Upper lobe of left lung (tissue), 6 donors: ENCODE measurements at places on chromosomes 6 and 20.

GRCh38 chr6:125835221-125835744, 44.5 kb downstream of the NCOA7 start:
- DNase-seq: peak; percentile 59

GRCh38 chr6:44699851-44700250, 312.3 kb downstream of the CDC5L start:
- no peak for DNase-seq

GRCh38 chr20:39716796-39717341, 754.7 kb downstream of the DHX35 start:
- no peak for DNase-seq

GRCh38 chr20:17809362-17810061, 109.7 kb downstream of the BANF2 start:
- peak; percentile 36 for DNase-seq

GRCh38 chr6:10151144-10151915, 263.5 kb downstream of the TFAP2A start:
- DNase-seq: no peak

DNA sequence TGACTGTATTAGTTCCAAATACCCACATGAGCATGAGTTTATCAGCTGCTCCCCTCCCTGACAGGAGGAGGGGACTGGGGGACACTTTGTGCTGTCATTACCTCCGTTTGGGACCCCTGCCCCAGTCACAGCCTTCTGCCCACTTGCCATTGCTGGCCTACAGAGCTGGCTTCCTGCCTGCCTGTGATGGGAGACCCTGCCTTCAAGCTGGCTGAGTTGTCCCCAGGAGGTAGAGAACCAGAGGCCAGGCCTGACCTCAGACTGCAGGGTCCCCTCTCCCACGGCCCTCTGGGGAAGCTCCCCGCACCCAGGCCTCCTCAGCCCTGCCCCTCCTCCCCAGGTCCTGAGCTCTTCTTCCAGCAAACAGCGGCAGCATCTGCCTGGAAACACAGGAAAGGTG, 105.5 kb downstream of the JPH2 start:
- DNase-seq: no peak

DNA sequence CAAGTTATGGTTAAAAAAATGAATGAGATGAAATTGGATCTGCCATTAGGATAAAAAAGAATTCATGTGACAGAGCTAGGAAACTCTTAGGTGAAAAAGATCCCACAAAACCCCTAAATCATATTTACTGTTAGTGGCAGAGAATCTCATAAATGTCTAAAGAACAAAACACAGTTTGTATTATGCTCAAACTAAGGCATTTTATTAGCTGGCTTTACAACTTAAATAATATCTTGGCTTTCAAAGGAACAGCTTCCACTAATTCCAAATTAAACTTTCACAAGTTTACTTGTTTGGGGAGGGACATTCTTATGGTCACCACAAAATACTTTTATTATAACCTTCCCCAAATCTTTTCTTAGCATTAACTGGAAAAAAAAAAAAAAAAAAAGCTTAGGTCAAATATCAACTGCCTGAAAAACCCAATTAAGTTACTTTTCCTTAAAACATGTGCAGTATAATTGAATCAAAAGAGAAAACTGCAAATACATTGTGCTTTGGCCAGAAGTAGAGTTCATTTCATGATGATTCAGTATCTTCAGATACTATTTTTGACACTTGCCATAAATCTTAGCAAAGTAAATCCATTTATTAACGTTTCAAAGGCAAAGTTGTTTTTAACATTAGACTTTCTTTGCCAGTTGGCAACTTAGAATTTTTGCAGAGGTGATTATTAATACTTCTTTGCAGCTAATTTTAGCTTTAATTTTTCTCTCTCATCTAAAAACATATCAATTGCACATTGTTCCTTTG, 14.7 kb upstream of the ALDH8A1 start:
- DNase-seq: no peak

GRCh38 chr20:42740226-42740870, 449.4 kb downstream of the PTPRT start:
- DNase-seq: no peak

DNA sequence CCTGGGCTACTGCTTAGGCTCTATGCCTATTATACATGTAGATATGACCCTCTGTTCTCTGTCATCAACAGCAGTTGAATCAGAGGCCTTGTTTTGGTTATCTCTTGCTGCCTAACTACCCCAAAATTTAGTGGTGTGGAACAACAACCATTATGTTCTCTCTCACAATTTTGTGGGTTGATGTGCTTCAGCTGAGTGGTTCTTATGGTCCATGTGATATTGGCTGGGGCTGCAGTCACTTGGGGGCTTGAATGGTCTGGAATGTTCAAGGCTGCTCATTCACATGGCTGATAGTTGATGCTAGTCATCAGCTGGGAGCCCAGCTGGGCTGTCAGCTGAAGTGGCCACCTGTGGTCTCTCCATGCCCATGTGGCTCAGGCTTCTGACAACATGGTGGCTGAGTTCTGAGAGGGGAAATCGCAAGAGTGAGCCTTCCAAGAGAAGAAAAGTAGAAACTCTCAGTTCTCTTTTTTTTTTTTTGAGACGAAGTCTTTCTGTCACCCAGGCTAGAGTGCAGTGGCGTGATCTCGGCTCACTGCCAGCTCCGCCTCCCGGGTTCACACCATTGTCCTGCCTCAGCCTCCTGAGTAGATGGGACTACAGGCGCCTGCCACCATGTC, 47.8 kb downstream of the SHLD1 start:
- no peak for DNase-seq

DNA sequence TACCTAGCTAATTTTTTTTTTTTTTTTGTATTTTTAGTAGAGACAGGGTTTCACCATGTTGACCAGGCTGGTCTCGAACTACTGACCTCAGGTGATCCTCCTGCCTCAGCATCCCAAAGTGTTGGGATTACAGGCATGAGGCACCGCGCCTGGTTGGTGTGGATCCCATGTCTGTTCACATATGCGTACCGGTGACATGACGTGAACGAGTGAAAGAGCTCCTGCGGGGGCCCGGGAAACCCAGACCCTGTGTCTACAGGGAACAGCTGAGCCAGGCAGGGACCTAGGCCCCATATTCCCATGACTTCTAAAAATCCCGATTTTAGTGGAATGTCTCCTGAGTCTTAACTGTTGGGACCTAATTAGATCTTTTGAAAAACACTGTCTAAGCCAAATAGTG, 33.1 kb downstream of the VSTM2L start:
- DNase-seq: no peak

DNA sequence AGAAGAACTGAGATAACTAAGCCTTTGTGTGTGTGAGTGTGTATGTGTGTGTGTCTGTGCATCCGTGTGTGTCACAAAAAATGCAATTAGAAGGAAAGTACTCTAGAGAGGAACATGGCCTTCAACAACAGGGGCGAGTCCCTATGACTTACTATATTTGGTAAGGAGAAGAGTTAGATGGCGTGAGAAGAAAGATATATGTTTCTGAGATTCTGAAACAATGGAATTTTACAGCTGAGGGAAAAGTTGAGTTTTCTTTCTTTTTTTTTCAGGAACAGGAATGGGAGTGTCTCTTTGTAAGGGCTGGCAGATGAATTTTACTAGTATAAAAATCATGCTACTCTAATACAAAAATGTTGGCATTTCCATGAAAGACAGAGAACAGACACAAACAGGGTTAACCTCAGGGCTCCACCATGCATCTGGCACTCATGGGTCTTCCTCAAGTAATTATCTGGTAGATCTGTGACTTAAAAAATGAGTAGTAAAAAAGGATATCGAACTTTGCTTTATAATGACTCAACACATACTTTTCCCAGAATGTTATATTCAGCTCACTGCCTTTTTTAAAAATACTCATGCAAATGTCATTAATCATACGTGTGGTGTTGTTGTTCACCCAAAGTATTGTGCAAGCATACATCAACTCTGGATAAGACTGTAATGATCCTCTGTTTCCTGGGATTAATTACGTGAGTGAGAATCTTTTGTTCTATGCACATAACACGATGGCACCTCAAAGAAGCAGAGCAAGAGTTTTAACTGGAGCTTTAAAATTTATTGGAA, 12.8 kb upstream of the SASH1 start:
- no peak for DNase-seq

GRCh38 chr6:138499303-138500018, at the start of gene NHSL1:
TSS of gene NHSL1 (minus strand) at chr6:138499494. CDS start at chr6:138499290, 204 bp downstream.
- no peak for DNase-seq

DNA sequence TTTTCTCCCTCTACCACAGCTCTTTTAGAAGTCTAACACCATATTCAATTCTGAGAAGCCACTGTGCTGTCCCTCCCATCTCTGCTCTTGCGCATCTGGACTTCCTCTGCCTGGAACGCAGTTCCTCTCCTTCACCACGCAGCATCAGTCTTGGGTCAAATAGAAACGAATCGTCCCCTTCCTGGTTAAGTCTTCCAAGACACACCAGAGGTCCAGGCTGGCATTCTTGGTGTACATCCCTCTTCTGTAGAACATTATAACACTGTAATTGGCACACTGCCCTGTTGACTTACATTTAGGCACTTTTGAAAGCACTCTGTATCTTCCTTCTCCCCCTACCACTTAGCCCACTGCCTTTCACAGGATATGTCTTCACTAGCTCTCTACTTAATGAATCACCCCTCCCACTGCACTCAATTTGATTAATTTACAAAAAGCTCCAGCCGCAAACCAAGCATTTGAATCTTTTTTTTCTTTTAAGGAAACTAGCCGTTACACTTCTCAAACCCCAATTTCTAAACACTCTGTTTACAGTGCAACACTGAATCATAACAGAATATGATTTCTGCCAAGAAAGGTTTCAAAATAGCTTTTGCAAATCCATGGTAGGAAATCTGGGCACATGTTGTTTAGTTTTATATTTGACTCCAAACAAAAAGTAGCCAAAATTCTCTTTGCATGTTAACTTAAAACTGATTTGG, 140.8 kb upstream of the CARMIL1 start:
- DNase-seq: peak; percentile 74

DNA sequence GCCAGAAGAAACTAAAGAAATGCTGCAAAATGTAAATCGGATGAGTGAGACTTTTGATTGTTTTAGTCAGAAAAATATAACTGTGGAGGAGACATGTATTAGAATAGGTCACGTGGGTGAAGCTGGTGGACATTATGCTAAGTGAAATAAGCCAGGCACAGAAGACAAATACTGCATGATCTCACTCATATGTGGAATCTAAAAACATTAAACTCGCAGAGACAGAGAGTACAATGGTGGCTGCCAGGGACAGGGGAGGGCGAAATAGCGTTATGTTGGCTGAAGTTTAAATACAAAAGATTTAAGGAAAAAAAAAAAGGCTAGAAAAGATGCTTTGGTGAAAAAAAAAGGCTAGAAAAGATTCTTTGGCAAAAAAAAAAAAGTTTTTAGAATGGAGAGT, 63.5 kb upstream of the HDDC2 start:
- no peak for DNase-seq

DNA sequence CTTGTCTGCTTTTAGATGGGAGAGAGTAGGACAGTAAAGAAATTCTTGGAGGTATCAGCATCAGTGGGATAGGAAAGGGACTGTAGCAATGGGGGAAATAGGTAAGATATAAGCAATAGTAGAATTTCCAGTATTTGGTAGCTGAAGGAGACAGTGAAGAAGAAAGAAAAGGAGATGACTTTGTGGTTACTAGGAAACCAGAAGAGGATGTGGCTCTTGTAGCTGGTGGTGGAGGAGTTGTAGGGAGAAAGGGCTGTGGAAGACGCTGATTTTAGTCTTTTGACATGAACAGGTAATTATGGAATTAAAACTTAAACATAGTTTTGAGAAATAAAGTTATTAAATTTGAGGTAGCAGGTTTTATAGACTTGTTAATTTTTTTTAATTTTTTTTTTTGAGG, 26.1 kb downstream of the SH3BGRL2 start:
- DNase-seq: no peak

- DNase-seq: peak; percentile 49
These were observed 31.5 kb downstream of the THBS2 start for GRCh38 chr6:169222126-169222525.

- no peak for DNase-seq
These were observed 7.8 kb downstream of the PREX1 start for GRCh38 chr20:48819821-48820648.

DNA sequence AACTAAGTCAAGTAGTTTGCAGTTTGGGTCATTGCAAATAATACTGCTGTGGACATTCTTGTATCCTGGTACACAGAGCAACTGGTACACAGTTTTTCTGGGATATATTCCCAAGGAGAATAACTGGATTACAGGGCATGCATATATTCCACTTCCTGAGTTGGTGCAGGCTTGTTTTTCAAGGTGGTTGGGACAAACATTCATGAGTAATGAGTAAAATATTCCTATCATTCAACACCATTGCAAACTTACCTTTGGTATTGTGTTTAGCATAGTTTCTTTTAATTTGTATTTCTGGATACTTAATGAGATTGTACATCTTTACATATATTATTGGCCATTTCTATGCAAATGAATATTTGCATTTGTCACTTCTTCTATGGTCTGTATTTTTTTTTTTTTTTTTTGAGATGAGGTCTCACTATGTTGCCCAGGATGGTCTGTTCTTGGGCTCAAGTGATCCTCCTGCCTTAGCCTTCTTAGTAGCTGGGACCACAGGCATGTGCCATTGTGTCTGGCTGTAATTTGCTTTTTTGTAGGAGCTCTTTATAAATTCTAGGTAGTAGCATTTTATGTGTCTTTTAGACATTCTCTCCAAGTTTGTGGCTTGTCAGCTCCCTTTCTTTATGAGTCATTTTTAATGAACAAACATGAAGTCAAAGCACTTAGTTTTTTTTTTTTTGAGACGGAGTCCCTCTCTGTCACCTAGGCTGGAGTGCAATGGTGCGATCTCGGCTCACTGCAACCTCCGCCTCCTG, 158.7 kb downstream of the SOX4 start:
- no peak for DNase-seq

DNA sequence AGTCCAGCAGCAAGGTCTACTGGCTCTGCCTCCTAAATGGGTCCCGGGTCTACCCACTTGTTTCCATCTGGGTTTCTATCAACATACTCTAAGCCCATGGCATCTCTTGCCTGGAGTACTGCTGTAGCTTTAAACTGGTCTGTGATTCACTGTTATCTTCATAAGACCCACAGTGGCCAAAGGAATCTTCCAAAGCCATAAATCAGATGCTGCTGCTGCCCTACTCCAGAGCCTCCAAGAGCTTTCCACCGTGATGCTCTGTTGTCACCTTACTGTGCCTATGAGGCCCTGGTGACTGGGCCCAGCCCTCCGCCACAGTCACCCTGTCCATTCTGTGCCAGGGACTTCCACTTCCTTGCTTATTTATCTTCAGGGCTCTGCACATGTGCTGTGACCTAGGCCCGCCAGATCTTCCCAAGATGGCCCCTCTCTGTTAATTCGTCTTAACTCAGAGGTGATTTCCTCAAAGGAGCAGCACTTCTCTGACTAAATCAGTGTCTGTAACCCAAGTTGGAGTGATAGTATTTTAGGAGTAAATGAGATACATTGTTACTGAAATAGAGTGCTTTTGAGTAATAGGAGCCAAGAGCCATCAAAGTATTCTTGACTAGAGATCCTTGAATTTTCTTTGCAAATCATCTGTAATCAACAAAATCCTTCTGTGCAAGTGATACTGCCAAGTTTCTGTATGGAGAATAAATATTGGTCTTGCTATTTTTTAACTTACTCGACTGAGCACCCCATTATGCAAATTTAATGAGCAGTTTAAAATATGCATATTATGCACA, 102.5 kb downstream of the PPP1R14C start:
- DNase-seq: no peak

GRCh38 chr6:111414373-111414772, 68.6 kb downstream of the REV3L start:
- DNase-seq: no peak

- no peak for DNase-seq
These were observed 108.5 kb downstream of the MANEA start for GRCh38 chr6:95685822-95686221.

GRCh38 chr20:3997446-3997845, 17.9 kb downstream of the RNF24 start:
- DNase-seq: no peak
